ENCODE measurements at places on chromosomes 5 and 9. TPM values are rescaled to one million over a fixed set of nuclear protein-coding genes. Genes with fewer than 3 reads are reported as not detected.

Gene LECT2
- total RNA-seq, result not detected

Gene CRHBP
- total RNA-seq, result not detected

Gene CBY3
- total RNA-seq, result not detected

Gene PCDHA1
- total RNA-seq, result 0.45 TPM

Gene HAVCR1
- 0.29 TPM for total RNA-seq

Gene PCDHA6
- not detected for total RNA-seq

DNA sequence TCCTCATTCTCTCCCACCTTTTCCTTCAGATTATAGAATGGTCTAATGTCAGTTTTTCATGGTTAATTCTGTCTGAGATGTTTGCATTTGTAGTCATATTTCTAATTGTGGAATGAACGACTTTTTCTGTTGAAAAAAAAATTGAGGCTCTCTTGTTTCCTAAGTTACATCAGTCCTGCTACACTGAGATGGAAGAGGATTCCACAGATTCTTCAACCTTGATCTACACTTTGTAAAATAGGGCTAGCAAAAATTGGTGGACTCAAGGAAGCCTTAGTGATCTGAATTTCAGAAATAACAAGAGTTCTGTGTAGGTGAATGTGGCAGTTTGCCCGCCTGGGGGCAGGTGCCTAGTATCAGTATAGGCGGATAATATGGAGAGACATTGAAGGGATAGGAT is 51.9 kb downstream of the ERBIN start:
- DNase-seq, result no peak

- DNase-seq, result peak; percentile 9
Measured at GRCh38 chr5:64384765-64385164, 121.0 kb upstream of the RGS7BP start.

DNA sequence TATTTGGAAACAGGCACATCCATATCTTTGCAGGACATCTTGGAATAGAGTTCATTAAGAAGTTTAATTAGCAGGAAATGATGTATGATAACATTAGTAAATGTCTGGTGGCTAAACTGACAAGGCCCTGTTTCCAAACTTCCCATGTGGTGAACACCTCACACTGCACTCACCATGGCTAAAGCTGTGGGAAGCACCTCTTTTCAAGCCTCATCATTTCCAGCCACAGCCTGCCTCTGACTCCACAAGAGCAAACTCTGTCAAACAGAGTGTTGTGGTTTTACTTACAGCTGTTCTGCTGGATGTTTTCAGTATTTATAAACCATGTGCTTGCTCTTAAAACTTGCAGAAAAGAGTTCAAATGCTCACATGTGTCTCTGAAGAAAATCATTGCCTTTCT is 14.9 kb upstream of the NDUFB6 start:
- DNase-seq, result no peak

GRCh38 chr5:169305366-169305765 is 4.4 kb upstream of the SLIT3 start:
- no peak for DNase-seq

DNA sequence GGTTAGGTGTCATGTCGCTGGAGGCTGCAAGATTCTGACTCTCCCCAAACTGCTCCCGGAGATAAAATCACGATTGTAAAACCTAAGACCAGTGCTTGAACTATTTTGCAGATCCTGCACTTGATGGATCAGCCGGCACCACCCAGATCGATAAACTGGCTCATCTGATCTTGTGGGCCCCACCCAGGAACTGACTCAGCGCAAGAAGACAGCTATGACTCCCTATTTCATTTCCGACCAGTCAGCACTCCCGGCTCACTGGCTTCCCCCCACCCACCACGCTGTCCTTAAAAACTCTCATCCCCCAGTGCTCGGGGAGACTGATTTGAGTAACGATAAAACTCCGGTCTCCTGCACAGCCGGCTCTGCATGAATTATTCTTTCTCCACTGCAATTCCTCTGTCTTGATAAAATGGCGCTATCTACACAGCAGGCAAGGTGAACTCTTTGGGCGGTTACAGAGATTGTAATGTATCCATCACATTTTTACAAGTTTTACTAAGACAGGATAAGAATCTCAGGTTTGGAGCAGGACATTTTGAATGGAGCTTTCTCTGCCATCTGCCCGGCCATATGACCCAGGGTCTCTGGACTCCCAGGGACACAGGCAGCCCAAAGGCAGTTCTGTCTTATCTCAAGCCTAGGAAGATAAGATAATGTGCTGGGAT is 10.6 kb upstream of the PPP1R26 start:
- no peak for DNase-seq

DNA sequence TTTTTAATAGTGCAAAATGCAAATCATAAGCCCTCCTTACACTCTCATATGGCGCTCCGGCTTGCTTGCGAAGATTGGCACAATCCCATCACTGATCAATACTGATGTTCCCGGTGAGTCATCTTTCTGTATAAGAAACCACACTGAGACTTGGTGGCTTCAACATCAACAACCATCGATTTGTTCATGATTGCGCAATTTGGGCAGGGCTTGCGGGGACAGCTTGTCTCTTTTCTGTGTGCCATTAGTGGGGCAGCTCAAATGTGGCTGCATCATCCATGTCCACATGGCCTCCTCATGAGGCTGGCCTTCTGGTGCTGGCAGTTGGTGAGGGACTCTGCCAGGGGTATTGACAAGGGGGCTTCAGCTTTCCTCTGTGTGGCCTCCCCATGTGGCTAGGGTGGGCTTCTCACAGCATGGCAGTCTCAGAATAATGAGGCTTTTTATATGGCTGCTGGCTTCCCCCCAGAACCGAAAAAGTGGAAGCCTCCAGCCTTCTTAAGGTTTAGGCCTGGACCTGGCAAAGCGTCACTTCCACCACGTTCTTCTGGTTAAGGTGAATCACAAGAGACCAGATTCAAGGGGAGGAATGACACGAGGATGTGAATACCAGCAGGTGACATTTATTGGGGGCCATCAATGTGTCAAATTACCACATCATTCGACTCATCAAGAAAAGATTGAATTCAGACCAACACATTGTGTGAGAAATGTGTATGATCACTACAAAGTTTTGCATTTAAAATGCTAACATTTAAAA is 79.5 kb upstream of the NFIL3 start:
- no peak for DNase-seq

- DNase-seq, result no peak
Measured at GRCh38 chr5:112061666-112062065, 304.7 kb upstream of the NREP start.

GRCh38 chr5:87503004-87503403 is 90.3 kb upstream of the CCNH start:
- DNase-seq, result no peak
